ENCODE measurements at places on chromosomes 5 and 9.

DNA sequence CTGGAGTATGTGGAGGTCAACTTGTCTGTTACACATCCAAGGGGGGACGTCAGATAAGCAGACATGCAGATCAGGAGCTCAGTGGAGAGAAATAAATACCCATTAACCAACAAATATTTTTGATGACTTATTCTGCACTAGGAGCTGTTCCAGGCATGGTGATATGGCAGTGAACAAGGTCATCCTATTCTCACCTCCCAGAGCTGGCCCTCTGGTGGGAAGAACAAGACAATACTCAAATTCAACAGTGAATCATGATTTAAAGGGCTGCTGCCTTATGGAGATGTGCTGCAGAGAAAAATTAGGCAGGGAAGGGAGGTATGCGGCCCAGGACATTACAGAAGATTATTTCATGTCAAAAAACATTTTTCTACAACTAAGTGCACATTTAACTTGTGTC lies 36.5 kb downstream of the SYK start:
- no peak for DNase-seq

GRCh38 chr5:11797132-11797531 lies 107.1 kb downstream of the CTNND2 start:
- DNase-seq, result no peak

GRCh38 chr5:151015974-151016587 lies 4.3 kb upstream of the GPX3 start:
- DNase-seq, result no peak

DNA sequence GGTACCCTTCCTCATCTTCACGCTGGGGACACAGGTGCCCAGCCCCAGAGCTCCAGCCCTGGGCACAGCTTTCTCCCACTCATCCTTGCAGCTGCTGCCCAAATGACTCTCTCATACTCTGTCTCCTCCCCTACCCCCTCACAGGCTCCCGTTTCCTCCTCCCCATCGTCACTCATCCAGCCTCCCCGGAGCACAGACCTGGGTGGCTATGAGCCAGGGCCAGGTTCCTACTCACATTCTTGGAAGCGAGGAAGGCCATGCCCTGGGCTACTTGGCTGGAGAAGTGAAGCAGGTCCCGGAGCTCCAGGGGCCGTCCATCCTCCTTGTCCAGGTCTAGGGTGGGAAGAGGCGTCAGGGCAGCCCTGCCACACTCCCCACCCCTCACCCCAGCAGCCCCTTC lies 29.3 kb downstream of the CSF1R start:
- no peak for DNase-seq

DNA sequence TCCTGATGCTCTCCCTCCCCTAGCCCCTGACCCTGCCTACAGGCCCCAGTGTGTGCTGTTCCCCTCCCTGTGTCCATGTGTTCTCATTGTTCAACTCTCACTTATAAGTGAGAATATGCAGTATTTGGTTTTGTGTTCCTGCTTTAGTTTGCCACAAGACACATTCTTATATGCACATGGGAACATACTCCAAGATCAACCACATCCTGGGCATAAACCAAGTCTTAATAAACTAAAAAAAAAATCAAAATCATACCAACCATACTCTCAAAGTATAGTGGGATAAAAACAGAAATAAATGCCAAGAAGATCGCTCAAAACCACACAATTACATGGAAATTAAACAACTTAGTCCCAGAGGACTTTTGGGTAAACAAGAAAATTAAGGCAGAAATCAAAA lies 11.2 kb upstream of the ZCCHC9 start:
- DNase-seq, result no peak

- DNase-seq, result no peak
These were observed 4.1 kb downstream of the SUB1 start for GRCh38 chr5:32589416-32589815.

DNA sequence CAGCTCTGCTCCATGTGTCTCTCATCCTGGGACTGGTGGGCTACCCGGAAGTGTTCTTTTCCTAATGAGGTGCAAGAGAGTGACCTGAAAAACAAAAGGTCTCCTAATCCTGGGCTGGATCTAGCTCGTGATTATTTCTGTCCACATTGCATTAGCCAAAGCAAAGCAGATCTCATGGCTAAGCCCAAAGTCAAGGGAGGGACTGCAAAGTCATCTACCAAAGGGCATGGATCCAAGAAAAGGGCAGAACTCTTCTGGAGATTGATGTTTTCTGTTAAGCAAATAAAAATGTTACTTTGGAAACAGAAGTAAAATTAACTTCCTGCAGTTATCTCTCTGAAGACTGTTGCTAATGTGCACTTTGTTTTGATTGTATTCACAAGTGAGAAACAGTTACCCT lies 225.2 kb downstream of the CFAP90 start:
- DNase-seq, result no peak

DNA sequence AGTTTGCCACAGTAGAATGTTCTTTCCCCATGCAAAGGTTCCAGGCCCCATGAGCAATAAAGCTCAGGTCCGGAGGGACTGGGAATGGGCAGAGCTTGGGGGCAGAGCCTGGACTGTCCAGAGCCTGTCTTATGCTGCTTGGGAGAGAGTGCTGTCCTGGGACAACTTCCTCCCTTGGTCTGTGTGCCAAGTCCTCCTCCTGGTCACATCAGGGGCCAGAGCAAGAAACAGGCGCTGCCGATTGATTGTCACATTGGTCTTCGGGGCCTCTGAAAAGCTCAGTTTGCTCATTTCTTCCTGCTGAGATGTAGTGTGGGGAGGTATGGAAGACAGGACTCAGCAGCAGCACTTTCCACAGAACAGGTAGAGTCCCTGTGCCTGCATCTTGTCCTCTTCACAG lies 54.0 kb upstream of the FCN1 start:
- no peak for DNase-seq

GRCh38 chr5:90690307-90690706 lies 131.7 kb downstream of the ADGRV1 start:
- no peak for DNase-seq

- no peak for DNase-seq
These were observed 90.1 kb downstream of the LMNB1 start for GRCh38 chr5:126866851-126867636.

DNA sequence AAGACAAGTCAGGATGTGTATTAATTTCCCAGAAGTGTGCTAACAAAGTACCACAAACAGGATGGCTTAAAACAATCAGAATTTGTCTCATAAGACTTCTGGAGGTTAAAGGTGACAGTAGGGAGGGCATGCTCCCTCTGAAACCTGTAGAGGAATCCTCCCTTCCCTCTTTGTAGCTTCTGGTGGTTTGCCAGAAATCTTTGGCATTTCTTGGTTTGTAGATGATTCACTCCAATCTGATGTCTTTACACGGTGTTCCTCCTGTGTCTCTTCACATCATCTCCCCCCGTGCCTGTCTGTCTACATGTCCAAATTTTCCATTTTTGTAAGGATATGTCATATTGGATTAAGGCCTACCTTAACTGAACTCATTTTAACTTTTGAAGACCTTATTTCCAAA lies 471.5 kb downstream of the ZNF608 start:
- DNase-seq, result no peak

GRCh38 chr5:146993876-146994530 lies 115.4 kb upstream of the PPP2R2B start:
- DNase-seq, result no peak

DNA sequence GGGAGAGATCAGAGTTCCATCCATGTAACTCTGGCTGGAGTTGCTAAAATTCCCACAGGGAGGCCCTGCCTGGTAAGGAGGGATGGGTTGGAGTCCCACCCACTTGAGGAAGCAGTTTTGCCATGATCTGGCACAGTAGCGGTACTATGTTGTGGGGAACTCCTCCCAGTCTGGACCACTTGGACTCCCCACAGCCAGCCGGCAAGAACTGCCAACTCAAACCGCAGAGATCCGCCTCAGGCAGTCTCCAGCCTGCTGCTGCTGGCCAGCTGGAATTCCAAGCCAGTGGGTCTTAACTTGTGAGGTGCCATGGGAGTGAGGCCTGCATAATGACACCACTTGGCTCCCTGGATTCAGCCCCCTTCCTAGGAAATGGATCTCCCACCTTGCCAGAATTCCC lies 151.9 kb downstream of the NDUFS4 start:
- DNase-seq, result no peak

- no peak for DNase-seq
These were observed 9.5 kb downstream of the ARRDC3 start for GRCh38 chr5:91373600-91373999.

DNA sequence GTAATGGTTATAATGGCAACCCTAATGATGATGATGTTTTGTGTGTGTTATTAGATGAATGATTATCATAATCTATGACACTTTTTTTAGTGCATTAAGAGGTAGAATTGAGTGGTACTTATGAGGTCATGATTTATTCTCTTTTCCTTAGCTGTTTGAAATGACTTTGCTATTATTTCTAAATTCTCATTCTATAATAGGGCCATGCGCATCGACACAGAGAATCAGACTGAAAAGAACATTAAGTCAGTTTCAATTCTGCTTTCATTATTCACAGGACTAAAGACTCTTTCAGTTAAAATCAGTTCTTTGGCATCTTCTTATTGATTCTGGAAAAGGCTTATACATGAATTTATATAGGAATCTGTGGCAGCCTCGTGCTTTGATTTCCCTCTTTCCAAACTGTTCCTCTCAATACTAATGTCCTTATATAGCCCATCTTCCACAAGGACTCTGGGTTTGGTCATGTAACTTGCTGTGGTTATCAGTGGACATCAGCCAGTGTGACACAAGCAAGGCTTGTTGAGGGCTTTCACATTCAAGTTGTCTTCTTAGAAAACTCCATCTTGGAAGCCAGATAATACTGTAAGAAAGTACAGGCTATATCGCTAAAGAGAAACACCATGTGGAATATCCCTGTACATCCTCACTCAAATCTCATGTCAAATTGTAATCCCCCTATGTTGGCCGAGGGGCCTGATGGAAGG lies 140.3 kb upstream of the CHD1 start:
- DNase-seq, result no peak

GRCh38 chr9:93603011-93603410 lies 26.6 kb downstream of the PHF2 start:
- DNase-seq, result no peak

- DNase-seq, result no peak
These were observed 94.7 kb downstream of the ANGPTL2 start for GRCh38 chr9:127027694-127028093.

DNA sequence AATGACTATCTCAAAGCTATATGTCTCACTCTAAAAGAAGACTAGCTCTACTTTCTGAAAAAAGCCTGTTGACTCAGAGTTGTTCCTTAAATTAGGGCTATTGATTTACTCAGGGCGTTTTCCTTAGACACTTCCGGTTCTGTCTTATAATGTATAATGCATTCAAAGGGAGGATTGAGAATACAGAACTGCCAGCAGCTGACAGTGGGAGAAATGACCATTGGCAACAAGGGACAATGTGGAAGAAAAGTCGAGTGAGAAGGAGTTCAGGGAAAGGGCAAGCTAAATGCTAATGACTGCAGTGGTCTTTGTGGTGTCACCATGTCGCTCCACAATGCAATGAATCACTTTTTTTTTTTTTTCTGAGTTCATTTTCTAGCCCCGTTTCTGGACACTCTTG lies 65.7 kb upstream of the ANKH start:
- DNase-seq, result no peak

- no peak for DNase-seq
These were observed 2.6 kb downstream of the SLC2A6 start for GRCh38 chr9:133476036-133476931.

DNA sequence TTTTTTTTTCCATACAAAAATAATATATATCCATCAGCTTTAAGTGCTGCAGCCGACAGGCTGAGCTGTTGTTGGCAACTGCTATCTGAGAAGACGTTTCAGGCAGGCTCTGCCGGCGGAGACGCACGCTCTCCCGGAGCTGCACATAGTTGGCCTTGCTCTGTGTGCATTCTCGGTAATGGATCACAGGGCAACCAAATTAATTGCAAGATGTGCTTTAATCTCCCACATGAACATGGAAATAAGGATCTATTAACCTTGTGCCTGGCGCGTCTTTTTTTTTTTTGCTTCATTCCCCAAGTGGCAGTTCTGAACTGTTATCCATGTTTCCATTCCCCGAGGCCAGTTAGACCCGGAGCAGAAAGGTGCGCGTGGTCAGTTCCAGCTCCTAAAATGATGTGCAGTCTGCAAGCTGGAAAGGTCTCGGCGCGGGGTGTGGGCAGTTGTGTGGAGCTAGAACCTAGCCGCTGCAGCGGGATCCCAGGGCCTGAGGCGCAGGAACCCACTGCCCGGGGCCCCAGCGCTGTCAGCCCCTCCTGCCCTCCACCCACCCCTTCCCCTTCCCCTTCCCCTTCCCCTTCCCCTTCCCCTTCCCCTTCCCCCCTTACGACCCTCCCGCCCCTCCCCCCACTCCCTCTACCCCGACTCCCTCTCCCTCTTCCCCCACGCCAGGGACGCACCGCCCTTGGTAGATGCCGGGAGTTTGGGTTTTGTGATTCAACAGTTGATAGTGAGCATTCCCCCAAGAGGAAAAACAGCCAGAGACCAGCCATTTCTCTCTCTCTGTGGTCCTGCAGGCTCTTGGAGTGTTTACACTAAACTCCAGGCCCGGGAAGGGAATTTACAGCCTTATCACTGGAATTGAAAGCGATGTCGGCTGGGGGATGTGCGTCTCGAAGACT lies 137.8 kb downstream of the CEP120 start:
- DNase-seq, result no peak

DNA sequence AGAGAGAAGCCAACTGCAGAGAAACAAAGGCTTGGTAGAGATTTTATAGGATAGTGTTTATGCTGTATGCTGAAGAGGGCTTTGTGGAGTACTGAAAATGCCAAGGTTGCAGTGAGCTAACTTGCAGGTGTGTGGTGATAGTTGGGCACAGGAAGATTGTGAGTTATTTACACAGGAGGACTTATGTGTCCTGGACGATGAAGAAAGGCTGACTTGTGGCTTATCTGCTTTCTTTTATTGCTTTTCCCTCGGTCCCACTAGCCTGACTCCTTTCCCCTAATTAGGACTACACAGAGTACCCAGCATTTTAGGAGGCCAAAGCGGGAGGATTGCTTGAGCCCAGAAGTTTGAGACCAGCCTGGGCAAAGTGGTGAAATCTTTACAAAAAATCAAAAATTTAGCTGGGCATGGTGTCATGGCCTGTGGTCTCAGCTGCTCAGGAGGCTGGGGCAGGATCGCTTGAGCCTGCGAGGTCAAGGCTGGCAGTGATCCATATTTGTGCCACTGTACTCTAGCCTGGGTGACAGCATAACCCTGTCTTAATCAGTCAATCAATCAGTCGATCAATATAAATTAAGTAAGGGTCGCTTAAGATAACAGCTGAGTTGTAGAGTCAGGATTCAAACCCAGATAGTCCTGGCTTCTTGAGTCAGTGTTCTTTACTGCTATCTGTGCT lies 61.9 kb downstream of the UBE2R2 start:
- no peak for DNase-seq
